ENCODE measurements at places on chromosomes 12 and 14.

GRCh38 chr14:88848571-88848970, 24.1 kb downstream of the TTC8 start:
- DNase-seq, result no peak

GRCh38 chr14:22506378-22506710, 82.7 kb downstream of the DAD1 start:
- no peak for DNase-seq

DNA sequence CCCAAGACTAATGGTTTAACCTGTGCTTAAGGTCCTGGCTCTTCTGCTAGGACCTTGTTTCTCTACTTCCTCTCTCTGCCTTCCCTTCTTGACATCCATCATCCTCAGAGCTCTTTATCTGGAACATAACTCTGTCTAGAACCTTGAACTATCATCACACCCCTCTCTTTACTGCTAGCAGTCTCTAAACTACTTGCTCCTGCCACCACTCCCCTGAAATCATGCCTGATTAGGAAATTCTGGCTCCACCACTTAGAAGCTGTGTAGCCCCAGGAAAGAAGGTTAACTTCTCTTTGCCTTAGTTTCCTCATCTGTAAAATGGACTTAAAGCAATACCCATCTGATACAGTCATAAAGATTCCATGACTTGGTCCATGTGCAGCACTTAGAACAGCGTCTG, 9.1 kb downstream of the SLC38A1 start:
- DNase-seq, result no peak

DNA sequence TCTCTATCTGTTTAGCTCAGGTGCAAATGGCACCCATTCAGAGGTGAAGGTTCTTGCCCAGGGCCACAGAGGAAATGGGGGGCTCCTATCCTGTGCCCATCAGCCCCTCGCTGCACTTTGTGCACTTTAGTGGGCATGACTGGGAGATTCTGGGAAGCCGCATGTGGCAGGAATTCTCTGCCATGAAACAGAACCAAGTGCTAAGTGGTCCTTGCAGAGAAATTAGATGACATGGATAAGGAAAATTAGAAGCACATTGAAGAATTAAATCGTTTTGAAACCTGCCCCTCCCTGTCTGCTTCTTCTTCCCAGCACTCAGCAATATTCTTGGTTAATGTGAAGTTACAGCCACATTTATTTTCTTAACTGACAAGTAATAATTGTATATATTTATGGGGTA, 185.2 kb upstream of the RTL1 start:
- no peak for DNase-seq

DNA sequence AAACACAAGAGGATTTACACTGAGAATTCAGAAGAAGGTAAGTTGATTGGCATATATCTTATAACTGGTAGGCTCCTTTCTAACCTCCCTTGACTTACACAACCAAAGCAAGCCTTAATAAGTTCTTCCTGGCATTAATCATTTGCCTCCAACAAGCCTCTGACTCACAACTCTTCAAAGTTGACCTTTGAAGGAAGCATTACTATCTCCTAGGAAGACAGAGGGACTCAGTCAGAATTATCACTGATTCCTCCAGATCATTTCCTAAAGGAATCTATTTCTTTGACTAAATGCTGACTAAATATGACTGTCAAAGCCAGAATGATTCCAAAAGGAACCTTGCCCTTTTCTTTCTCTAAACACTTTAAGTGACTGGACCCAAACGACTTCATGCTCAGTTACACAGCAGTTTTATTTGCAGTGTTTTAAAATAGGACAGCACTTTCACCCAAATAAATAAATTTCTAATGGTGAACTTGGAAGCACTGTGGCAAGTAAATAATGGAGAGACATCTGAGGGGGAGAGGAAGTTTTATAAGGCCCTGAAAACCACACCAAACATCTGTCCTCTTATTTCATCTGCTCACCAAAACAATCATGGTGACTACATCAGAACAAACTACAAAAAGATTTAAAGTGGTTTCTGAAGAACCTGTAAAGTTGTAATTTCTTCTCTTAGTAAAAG, 128.2 kb downstream of the KLHL28 start:
- no peak for DNase-seq

Measured in T-helper 2 cell (primary cell).